H4 (cell line): ENCODE measurements at places on chromosomes 2 and 18.

DNA sequence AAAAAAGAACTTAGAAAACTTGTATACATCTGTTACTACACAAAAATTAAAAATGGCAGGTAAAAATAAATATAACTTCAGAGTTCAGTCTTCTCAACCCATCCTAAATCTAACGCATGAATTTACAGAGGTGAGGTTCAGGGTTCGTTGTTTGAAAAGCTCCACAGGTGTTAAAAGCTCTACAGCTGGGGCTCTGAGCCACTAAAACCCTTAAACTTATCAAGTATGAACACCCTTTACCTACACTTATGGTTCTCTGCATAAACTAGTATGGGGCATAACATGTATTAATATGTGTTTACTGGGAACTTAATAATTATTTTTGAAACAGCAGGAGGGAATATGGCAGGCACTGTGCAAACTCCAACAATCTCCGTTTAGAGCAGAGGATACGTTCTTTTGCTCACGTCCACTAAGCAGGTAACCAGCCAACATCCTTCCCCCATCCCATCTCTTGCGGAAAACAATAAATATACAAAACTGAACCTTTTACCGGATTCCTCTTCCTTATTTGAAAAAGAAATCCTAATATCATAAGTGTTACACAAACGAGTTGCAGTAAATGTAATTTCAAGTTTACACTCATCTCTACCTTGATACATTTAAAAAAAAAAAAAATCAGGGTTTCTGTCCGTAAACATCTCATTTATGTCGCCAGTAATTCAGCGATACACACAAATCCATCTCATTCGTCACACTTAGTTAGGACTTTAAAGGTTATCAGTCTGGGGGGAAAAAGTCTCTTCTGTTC, 1.3 kb downstream of the PIAS2 start:
- no peak for DNase-seq

DNA sequence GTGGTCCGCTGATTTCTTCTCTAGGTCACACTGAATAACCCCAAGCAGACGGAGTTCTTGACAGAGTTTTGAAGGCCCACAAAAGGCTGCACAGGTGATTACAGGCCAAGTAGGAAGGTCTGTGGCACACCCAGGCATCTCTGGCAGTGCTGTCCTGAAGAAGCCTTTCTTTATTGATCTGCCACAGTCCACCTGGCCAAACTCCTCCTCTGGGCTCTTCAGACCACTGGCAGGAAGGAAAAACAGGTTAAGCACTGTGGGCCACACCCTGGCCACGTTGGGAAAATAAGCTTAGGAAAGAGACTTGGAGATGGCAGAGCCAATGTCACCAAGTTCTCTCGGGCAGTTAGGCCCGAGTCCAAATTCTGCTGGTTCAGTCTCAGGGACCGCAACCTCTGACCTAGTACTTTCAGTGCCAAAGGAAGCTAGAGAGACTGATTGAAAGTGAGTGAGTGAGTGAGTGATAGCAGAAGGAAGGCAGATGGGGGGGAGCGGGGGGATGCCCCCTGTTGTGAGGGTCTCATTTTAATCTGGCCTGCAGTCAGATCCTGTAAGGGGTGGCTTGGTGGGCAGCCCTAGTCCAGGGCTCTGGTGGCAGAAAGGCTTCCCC, 102.9 kb downstream of the TGFA start:
- DNase-seq, result no peak

DNA sequence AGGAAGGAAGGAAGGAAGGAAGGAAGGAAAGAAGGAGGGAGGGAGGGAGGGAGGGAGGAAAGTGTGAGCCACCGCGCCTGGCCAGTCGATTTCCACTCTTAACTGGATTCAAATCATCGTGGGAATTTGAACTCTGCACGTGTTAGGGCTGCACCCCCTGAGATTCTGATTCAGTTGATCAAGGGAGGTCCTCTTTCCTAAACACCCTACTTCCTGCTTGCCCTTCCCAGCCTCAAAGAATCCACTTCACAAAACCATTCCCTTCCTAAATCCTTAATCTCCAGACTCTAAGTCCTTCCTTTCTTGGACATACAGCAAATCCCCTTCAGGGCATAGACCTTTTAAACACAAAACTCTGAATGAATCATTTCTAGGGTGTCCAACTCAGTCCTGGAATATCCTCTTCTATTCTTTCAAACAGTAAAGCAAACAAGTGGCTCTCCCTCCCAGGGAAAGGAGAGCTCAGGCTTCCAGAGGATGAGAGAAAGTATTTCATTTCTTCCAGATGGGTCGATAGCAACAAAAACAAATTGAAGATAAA, 68.2 kb upstream of the MBOAT2 start:
- no peak for DNase-seq

DNA sequence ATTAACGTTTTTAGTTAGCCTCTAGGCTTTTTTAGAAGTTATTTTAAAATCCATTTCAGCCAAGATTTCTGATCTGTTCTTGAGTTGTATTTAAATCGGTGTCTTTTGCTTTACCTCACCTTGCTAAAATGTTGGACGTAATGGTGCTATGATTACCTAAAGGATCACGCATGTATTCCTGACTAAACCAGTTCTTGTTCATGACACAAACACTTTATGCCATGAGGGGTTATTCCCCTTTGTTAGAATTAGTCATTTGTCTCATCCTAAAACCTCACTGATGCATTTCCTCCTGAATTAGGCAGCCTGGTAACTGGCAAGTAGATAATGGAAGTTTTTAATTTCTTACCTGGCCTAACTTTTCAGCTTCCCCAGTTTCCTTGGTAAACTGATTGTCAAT, 185.4 kb upstream of the TANK start:
- no peak for DNase-seq
